ENCODE measurements at places on chromosomes 12 and 14.

DNA sequence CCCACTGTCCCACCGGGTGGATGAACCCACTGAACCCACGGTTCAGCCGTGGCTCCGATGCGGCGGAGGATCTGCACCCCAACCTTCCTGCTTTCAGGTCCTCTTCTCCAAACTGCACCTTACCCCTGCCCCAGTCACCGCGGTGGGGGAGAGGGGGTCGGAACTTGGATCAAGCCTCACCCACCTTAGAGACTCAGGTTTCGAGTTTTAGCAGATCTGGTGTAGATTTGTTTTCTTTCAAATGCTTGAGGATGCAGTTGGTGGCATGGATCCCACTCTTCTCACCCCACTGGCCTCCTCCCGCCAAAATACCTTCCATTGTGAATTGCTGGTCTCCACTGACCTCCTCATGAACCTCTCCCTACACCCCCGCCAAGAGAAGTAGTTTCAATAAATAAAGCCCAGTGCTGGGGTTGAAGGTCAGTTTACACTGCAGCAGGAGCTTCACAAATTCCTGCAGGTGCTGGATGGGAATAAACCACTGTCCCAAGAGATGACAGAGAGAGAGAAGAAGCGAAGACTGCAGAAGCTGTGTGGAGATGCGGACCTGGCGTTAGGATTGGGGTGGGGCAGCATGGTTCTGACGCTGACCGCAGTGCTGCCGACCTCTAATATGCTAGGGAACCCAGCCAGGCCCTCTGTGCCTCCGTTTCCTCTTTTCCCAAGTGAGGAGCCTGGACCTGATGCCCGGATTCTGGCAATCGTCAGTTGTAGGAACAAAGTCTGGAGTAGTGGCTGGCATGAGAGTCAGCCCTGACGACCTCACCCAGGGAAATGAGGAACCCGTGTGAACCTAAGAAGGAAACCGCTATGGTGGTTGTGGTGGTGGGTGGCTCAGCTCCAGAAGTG, 7.4 kb downstream of the TTC6 start:
- DNase-seq, result no peak

DNA sequence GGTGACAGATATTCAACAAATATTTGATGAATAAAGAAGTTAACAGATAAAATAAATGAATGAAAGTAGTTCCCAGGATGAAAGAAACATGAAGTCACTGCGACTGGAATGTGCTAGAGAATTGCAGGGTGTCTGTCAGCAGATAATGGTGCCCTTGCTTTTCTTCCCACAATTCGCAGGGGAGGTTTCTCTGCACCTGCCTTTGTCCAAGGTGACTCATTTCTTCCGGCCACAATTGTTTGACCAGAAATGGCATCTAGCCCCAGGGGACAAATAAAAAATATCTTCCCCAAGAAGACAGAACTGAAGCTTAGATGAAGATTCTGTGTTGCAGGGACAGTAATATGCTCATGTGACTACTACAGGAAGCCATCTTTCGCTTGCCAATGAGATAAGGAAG, 316.1 kb upstream of the TBX3 start:
- DNase-seq, result peak; percentile 23

- DNase-seq, result peak; percentile 40
Measured at GRCh38 chr14:69014829-69015259, 35.7 kb upstream of the ACTN1 start.

DNA sequence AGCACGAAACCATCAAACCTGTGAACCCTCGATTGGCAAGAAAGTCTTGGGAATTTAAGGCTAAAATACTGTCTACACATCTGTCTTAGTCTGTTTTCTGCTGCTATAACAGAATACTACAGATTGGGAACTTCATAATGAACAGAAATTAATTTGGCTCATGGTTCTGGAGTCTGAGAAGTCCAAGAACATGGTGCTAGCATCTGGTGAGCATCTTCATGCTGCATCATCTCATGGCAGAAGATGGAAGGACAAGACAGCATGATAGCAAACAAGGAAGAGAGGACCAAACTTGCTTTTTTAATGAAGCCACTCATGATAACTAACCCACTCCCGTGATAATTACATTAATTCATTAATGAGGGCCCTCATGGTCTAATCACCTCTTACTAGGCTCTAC, 102.0 kb upstream of the CDKN3 start:
- DNase-seq, result no peak

DNA sequence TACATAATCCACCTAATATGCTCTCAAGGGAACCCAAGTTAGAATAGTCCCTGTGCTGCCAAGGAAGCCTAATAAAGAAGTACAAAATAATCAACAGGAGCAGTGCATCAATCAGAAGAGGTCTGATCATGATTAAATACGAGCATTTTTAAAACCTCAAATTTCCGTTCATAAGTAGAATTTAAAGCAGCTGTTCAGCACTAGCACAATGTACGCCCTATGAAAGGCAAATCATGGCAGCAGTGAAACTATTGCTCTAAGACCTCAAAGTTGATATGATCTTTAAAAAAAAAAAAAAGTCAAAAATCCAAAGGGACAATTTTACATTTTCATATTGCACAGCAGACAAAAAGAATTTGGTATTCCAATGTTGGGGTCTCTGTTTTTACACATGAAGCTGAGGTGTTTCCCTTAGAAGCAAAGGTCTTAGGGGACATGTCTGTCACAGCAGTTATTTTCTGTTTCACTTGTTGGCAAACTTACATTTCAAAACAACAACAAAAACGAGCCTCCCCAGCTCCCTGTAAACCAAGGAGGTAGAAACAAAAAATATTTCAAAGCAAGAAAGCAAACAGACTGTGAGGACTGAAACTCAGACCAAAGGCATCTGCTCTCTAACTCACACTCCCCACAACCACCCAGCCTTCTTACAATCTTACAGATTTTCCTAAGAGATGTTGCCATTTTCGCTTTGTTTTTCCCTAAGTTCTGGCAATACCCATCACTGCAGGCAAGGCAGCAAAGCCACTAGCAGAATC, 28.2 kb downstream of the SOX5 start:
- DNase-seq, result no peak

DNA sequence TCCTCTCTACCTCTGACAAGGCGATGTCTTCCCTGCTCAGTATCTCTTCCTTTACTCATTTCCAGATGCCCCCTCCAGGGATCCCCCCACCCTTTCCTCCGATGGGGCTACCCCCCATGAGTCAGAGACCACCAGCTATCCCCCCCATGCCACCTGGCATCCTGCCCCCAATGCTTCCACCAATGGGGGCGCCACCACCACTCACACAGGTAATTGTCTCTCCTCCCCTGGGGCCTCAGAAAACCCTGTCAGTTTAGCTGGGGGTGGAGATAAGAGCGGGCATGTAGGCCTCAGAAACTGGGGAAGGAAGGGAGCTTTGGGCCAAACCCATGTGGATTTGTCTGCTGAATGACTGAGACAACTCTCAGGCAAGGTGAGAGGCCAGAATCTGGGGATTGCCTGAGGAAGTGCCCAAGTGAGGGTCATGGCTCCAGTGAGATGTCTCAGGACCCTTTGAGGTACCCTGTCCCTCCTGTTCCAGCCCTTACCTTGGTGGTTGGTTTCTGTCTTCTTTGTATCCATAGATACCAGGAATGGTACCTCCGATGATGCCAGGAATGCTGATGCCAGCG, 8.1 kb downstream of the PRPF40B start:
- DNase-seq, result no peak

All from fibroblast of mammary gland (primary cell).